ENCODE measurements at places on chromosomes 5 and 9. TPM values are rescaled to one million over a fixed set of nuclear protein-coding genes. Genes with fewer than 3 reads are reported as not detected.

Gene QRFP
- polyA plus RNA-seq = 0.36 TPM

Gene TRIM36
- polyA plus RNA-seq = 2.6 TPM

Gene RAD50
- 31.1 TPM for polyA plus RNA-seq

Gene MRPL36
- polyA plus RNA-seq = 34.6 TPM

Gene RAD23B
- polyA plus RNA-seq = 92.7 TPM
